GM23338 (cell line): ENCODE measurements at places on chromosomes 3 and 15. TPM values are rescaled to one million over a fixed set of nuclear protein-coding genes. Genes with fewer than 3 reads are reported as not detected.

GRCh38 chr15:25900431-25900830, 37.3 kb upstream of the ATP10A start:
- no peak for DNase-seq
- no peak overlapping the region for H3K4me3 ChIP-seq
- H3K27me3 ChIP-seq = no peaks in the 10 kb centered on the region
- no peaks in the 10 kb centered on the region for H3K4me1 ChIP-seq

GRCh38 chr3:37588758-37589157, 272.9 kb upstream of the CTDSPL start:
- no peak for DNase-seq
- no peaks in the 10 kb centered on the region for H3K4me1 ChIP-seq
- H3K27me3 ChIP-seq = no peaks in the 10 kb centered on the region

DNA sequence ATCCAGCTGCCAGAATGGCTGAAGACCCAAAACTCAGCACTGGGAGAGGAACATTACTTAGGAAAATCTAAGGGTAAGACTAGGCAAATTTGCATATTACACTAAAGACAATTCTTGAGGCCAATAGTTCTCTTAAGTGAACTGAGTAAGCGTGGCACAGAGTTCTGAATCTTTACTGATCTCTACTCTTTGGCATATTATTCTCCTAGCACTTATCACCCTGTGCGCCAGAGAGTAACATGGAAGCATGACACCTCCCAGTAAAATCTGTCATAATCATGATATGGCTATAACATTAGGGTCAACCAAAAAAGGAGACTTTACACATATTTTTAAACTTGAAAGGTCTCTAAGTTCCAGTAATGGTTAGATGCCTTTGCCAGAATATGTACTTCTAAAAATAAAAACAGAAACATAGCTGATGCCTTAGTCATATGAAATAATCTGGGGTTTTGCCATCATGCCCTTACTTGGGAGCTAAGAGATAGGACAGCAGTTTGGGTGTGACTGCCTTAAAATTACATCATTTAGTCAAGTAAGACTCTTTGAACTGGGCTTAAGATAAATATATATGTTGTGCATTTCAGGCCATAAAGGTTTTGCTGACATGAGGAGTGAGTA, 290.5 kb downstream of the PLCL2 start:
- no peaks in the 10 kb centered on the region for H3K4me1 ChIP-seq
- H3K27me3 ChIP-seq = no peaks in the 10 kb centered on the region
- no peak overlapping the region for H3K4me3 ChIP-seq
- no peak overlapping the region for H3K27ac ChIP-seq

DNA sequence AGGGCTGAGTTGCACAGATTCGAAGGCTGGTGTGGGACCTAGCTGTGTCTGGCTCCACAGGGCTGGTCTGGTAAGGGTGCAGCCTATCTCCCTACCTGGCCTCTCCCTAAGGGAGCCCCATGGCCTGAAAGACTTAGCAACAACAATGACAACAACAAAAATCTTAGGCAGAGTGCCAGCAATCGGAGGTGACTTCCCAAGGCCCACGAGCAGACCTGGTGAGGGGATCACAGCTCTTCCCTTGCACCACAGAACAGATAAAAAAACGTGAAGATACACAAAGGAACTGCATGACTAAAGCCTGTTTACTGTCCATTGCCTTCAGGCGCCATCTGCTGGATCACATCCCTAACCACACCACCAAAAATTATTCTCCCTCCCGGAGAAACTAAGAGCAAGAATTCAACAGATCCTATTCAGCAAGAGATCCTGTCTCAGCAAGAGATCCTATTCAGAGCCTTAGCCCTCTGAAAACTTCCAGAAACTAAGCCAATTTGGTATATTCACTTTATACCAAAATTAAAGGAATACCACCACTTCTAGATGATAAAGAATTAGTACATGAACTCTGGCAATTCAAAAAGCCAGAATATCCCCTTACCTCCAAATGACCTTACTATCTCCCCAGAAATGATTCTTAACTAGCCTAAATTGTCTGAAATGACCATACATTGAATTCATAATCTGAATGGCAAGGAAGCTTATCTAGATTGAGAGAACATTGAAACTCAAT, 24.1 kb upstream of the OR5K4 start:
- H3K4me1 ChIP-seq = peaks cover 30% of the 10 kb centered on the region
- peak; percentile 84 for DNase-seq
- no peaks in the 10 kb centered on the region for H3K27me3 ChIP-seq
- H3K27ac ChIP-seq = no peak overlapping the region; the same call in 1 of the 2 replicates

DNA sequence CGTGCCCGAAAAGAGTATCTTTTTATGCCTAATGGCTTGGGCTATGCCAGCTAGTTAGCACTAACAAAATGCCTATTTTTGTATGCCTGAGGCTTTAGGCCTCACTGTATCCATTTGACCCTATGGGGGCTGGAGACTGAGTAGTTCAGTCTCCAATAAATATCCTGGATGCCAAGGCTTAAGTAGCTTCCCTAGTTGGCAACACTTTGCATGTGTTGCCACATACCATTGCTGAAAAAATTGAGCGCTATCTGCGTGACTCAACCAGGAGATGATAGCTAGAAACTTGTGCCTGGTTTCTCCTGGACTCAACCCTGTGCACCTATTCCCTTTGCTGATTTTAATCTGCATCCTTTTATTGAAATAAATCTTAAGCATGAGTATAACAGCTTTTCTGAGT, 58.4 kb upstream of the ATP2C1 start:
- H3K36me3 ChIP-seq = no peaks in the 10 kb centered on the region
- H3K27ac ChIP-seq = no peak overlapping the region
- DNase-seq = no peak
- no peaks in the 10 kb centered on the region for H3K27me3 ChIP-seq

- H3K27ac ChIP-seq = no peak overlapping the region
- no peak overlapping the region for H3K4me3 ChIP-seq
These were observed 8.6 kb downstream of the NT5DC2 start for GRCh38 chr3:52524752-52525679.

- no peak for DNase-seq
- no peak overlapping the region for H3K4me3 ChIP-seq
- H3K4me1 ChIP-seq = peaks cover 6% of the 10 kb centered on the region; the same call in 1 of the 2 replicates
- H3K27me3 ChIP-seq = no peaks in the 10 kb centered on the region
- H3K36me3 ChIP-seq = no peaks in the 10 kb centered on the region
These were observed 100.0 kb upstream of the C3orf80 start for GRCh38 chr3:160125258-160125657.

- DNase-seq = no peak
- H3K4me1 ChIP-seq = peaks cover 10% of the 10 kb centered on the region; the same call in 1 of the 2 replicates
- no peak overlapping the region for H3K27ac ChIP-seq
- no peak overlapping the region for H3K4me3 ChIP-seq
These were observed 409.9 kb downstream of the FHIT start for GRCh38 chr3:60841355-60841754.

GRCh38 chr3:188951734-188952133, 220.0 kb upstream of the TPRG1 start:
- no peaks in the 10 kb centered on the region for H3K27me3 ChIP-seq
- no peaks in the 10 kb centered on the region for H3K36me3 ChIP-seq
- DNase-seq = no peak
- no peak overlapping the region for H3K4me3 ChIP-seq

DNA sequence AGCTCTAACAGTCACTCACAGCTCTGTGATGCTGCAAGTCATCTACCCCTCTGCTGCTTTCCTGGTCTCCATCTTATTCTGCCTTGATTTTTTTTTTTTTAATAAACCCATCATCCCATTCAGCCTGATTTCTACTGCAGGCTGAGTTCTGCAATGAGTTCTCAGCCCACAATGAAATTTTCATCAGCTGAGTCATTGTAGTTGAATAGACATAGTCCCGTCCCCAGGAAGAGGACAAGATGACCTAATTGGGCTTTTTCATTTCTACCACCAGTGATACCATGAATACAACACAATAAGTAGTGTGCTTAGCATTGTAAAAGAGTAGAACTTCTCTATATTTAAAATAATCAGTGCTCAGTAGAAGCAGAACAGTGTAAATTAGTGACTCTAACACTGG, 59.3 kb downstream of the C3orf85 start:
- no peak for DNase-seq
- no peak overlapping the region for H3K4me3 ChIP-seq
- no peaks in the 10 kb centered on the region for H3K36me3 ChIP-seq
- no peak overlapping the region for H3K27ac ChIP-seq
- no peaks in the 10 kb centered on the region; the same call in 1 of the 2 replicates for H3K4me1 ChIP-seq

DNA sequence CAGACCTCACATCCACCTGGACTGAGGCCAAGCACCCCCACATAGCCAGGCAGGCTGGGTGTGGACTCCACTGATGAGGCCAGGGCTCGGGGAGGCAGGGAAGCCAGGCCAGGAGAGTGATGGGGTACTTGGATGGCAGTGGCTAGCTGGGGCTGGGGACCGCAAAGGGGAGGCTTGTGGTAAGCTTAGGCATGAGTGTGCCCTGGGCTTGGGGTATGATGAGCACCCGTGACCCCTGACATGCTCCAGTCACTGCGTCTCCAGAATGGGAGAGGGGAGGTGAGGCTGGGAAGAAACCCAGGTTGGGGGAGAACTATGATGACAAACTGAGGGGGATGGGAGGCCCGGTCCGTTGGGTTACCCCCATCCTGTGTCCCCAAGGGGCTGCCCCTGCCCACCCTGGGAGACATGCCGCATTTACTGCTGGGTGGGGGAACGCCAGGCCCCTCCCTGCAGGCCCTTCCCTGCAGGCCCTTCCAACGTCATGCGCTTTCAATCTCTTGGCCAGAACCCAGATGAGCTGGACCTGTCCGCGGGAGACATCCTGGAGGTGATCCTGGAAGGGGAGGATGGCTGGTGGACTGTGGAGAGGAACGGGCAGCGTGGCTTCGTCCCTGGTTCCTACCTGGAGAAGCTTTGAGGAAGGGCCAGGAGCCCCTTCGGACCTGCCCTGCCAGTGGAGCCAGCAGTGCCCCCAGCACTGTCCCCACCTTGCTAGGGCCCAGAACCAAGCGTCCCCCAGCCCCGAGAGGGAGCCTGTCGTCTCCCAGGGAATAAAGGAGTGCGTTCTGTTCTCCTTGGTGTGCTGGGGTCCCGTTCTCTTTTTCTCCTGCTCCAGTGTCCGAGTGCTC, 34.1 kb downstream of the TSPAN3 start:
- DNase-seq = no peak
- no peak overlapping the region for H3K27ac ChIP-seq
- no peaks in the 10 kb centered on the region for H3K4me1 ChIP-seq

KBTBD13 gene
- 0.09 TPM in 1 of 2 replicates, not detected in the other for polyA plus RNA-seq

HDAC11 gene
- polyA plus RNA-seq = 3.5 and 5.4 TPM in 2 replicates

OR5K2 gene
- polyA plus RNA-seq = not detected in 2 replicates

CFAP100 gene
- polyA plus RNA-seq = not detected in 2 replicates

NRG4 gene
- polyA plus RNA-seq = 0.28 and 0.47 TPM in 2 replicates

CDHR4 gene
- 0.26 and 0.28 TPM in 2 replicates for polyA plus RNA-seq

ANKRD63 gene
- not detected in 2 replicates for polyA plus RNA-seq

ROBO1 gene
- polyA plus RNA-seq = 17.3 and 19.2 TPM in 2 replicates
